Keratinocyte (primary cell): ENCODE measurements at places on chromosomes 5 and 9.

- no peak for DNase-seq
Observed at GRCh38 chr9:34256987-34257585, 72.0 kb downstream of the KIF24 start.

DNA sequence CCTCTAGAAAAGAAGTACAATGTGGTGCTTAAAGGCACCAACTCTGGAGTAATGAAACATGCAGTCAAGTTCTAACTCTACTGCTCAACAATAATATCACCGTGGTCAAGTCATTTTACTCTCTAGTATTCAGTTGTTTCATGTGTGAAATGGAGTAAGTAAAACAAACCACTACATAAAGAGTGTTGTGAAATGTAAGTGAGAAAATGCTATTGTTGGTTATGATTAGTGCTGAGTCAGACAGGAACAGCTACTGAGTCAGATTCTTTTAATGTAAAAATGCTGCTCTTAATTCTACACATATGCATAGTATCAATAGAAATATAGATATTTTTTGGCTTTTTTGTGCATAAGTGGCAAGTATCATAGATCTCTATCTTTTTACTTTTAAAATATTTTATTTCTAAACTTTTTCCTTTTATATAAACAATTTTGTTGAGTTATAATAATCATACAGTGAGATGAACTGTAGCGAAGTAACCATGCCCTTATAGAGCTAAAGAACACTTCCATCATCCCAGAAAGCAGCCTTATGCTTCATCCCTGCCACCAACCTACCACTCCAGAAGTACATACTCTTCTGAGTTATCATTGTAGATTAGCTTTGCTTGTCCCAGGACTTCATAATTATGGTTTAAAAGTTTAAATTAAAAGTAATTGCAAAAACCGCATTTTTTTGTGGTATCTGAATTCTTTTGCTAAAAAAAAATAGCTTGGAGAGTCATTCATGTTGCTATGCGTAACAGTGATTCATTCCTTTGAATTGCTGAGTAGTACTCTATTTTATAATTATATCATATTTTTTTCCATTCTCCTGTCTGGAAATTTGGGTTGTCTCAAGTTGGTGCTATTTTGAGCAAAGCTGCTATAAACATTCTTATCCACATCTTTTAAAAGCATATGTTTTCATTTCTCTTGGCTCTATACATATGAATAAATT, 548.2 kb upstream of the CLINT1 start:
- peak; percentile 33 for DNase-seq

DNA sequence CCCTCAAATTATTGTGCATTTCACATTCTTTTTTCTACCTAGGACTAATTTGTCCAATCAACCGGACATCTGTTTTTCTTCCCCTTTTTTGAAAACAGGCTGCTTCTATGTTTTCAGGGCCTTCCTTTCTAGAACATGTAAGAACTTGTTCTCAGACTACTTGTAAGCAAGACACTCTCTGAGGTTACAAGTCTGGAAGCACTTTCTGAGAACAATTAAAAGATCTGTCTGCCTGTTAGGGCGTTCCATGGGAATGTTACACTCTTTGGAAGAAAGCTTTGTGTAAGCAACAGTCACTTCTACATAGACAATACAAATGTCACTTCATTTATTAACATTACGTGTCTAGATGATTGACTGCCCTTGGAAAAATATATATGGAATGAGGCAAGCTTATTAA, 50.9 kb upstream of the HSPB3 start:
- peak; percentile 59 for DNase-seq

DNA sequence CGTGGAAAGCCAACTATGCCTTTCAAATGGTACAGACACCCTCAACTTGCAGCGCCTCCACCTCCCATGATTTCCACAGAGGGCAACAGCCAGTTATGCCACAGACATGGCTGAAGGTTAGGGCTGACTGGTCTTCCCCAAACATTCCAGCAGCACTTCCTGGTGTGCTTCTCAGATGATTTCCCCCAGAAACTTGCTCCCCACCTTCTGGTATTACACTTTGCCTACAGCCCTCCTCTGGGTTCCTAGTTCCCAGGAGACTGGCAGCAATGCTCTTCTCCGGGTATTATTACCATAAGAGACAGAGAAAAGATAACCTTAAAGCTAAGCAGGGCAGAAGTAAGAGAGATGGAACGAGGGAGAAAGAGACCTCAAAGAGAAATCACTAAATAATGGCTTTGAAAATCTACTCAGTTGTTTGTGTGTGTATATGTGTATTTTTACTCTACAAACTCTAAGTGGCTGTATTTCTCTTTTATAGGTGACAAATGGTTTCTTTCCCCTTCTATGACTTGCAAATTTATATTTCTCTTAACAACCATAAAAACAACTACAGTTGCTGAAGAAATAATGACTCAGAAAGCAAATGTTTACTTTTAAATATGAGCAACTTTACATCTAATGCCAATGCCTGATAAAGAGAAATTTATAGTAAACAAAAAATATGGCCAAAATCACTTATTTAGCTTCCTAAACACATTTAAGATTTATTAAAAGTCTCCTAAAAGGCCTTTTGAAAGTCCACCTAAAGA, 133.8 kb downstream of the PDE4D start:
- no peak for DNase-seq

GRCh38 chr9:14341437-14342122, 27.6 kb upstream of the NFIB start:
- no peak for DNase-seq

- DNase-seq = no peak
Observed at GRCh38 chr5:132687995-132688394, 14.2 kb downstream of the IL4 start.

DNA sequence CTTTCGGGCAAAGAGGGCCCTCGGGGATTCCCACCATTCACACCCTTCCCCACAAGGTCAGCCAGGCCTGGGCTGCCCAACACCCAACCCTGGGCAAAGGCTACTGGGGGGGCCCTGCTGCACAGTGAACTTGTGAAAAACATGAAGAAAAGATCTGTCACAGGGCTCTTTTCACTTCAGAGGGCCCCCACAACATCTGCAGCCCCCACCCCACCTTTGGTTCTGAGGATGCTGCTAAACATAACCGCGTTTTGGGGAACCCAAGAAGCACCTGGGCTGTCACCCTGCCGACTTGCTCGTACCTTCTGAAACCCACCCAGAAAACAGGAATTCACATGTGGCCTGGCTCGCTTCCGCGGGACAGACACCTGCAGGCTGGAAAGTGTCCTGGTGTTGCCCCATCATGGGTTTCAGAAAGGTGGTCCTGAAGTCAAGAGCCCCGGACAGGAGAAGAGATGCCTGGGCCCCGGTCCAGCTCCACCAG, 29.3 kb downstream of the B4GALT1 start:
- DNase-seq = no peak

DNA sequence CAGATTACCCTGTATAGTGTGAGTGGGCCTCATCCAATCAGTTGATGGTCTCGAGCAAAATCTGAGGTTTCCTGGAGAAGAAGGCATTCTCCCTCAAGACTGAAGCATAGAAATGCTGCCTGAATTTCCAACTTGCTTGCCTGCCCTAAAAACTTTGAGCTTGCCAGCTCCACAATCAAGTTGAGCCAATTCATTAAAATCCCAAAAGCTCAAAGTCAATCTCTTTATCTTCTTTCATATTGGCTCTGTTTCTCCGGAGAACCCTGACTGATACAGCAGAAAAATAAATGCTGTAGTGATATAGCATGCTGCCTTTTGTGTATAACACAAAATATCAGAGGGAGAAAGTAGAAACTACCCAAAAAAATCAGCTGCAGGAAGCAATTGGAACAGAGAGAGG, 72.5 kb upstream of the NMUR2 start:
- DNase-seq = no peak

DNA sequence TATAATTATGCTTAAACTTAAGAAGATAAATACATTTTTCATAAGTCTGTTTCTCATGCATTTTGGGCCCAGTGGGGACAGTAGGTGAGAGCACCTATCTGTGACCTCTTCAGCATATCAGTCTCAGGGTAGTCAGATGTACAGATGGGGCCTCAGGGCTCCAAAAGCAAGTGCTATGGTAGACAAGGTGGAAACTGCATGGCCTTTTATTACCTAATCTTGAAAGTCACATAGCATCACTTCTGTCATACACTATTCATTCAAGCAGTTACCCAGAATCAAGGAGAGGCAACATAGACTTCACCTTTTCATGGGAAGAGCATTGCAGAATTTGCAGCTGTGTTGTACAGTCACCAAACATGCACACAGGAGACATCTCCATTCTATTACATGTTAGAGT, 94.8 kb downstream of the SV2C start:
- no peak for DNase-seq

DNA sequence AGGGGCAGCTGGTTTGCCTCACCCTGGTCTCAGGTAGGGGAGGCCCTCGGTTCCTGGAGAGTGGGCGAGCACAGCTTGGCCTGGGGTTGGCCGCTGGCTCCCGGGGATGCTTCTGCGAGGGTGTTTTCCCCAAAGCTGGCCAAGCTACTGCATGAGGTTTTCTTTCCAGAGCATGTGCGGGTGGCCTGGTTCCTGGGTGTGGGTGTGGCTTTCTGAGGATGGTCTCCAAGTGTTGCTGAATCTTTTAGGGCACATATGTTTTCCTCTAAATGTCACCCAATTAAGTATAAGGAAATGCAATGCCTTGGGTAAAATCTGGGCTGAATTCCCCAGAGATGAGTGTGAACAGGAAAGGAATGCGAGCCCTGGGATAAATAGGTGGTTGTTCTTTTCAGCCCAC, 115.8 kb upstream of the ICE1 start:
- no peak for DNase-seq

GRCh38 chr5:82885627-82886389, 191.4 kb downstream of the TMEM167A start:
- no peak for DNase-seq

- no peak for DNase-seq
Observed at GRCh38 chr5:34519489-34520220, 136.5 kb upstream of the RAI14 start.

DNA sequence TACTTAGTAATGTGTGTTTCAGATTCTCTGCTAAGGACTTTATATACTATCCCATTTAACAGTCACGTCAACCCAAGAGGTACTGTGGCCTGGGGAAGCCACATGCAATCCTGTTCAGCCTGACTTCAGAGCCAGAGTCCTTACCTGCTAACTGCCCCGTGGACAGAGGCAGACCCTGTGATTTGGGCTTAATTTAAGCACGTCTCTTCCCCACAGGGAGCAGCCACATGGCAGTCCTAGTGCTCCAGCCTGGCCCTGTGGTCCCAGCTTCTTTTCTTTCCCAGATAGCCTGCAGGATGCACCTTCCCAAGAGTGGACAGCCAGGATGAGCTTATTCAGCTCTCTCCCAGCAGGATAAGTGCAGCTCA, 71.5 kb downstream of the PDE8B start:
- no peak for DNase-seq

- no peak for DNase-seq
Observed at GRCh38 chr5:59813761-59814536, 79.6 kb downstream of the PDE4D start.

DNA sequence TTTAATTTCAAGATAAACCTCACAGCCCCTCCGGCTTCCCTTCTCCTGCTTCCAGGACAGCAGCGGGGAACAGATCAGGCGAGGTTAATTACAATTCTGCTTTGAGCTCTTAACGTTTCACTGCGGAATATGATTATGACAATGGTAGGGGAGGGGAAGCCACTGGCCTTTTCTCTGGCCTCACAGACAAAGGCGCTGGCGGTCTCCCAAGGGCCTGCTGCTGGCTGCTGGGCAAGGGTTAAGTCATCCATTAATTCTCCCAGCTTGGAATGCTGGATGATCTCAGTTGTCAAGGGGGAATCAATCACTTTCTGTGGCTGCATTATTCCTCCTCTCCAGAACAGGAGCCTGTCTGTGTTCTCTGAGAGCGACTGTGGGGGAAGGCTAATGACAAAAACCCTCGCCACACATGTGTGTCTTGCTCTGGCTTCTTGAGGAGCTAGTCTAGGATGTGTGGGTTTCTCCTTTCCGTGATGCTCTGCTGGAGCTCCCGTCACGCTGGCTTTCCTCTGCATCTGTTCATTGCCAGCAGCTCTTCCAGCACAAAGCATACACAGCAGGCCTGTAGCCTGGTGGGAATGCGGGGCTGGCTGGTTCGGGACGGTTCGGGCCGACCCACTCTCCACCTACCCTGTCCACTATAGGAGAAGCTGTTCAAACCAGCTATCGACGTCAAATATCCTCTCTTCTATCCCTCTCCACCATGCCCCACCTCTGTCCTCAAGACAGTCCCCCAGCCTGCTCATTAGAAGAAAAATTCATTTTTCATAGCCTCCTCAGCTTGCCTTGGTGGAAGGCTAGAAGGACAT, 82.8 kb downstream of the DCP2 start:
- DNase-seq = no peak

GRCh38 chr5:91293131-91293530, 90.0 kb downstream of the ARRDC3 start:
- no peak for DNase-seq

DNA sequence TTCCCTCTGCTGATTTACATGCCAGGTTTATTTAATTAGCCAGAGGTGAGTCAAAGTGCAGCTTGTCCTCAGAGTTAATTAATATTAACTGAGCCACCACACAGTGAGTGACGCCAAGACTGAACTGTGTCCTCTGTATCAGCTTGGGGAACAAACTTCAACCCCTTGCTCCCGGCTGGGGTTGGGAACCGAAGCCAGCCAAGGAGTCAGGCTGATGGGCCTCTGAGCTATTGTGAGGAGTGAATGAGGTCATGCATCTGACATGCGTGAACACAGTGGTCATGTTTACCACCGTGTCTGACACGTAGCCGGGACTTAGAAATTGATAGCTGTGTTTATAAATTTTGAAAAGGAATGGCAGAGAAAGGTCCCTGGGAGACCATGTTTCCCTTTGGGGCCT, 17.1 kb downstream of the IGIP start:
- DNase-seq = no peak

DNA sequence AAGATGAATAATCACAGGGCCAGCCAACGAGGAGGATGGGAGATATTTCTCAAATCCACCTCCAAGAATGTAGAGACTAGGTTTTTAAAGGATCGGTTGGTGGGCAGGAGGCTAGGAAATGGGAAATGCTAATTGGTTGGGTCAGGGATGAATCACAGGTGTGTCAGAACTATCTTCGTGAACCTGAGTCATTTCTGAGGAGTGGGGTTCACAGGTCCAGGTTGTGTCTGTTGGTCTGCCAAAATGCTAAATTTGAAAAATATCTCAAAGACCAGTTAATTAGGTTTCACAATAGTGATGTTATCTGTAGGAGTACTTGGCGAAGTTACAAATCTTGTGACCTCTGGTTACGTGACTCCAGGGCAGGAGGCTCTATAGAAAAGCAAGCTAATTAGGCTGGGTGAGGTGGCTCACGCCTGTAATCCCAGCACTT, 2.6 kb upstream of the PLAA start:
- no peak for DNase-seq

- no peak for DNase-seq
Observed at GRCh38 chr5:62268792-62269191, 37.2 kb upstream of the KIF2A start.

DNA sequence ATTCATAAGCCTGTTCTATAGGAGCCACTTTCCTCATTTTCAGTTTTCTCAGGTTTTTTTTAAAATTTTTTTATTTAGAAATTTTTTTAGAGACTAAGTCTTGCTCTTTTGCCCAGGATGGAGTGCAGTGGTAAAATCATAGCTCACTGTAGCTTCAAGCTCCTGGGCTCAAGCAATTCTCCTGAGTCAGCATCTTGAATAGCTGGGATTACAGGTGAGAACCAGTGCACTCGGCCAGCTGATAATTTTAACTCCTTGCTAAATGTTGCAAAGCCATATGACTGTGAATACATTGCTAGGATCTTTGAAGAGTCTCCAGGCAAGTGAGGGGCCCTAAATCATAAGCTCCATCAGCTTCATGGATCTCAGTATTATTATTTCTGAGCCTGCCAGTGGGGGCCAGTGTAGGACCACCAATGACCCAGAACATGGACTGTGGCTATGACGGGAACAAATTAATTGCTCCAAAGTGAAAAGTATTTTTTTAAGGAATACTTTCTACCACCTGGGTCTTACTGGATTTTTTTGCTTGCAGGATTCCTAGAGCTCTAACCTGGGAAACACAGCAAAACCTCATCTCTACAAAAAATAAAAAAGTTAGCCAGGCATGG, 5.7 kb upstream of the GAPVD1 start:
- DNase-seq = no peak
